ENCODE measurements at places on chromosomes 1 and 21.
A peak's percentile ranks its signal among the peaks of the same experiment; 100 is the strongest.

DNA sequence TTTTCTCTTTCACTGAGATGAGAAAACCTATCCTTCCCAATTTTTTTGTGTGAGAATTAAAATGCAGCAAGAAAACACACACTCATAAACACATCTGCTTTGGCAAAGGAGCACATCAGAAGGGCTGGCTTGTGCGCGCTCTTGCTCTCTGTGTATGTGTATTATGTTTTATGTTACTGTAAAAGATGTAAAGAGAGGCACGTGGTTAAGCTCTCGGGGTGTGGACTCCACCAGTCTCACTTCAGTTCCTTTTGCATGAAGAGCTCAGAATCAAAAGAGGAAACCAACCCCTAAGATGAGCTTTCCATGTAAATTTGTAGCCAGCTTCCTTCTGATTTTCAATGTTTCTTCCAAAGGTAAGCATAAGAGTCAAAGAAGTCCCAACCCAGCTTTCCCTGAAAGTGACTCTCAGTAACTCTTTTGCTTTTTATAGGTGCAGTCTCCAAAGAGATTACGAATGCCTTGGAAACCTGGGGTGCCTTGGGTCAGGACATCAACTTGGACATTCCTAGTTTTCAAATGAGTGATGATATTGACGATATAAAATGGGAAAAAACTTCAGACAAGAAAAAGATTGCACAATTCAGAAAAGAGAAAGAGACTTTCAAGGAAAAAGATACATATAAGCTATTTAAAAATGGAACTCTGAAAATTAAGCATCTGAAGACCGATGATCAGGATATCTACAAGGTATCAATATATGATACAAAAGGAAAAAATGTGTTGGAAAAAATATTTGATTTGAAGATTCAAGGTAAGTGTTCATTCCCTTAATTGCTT is at the start of gene CD2:
Gene CD2, plus strand, starts transcription at position 233 of the 780 bp plus-strand sequence. Its CDS starts 63 bp downstream, at position 296.
- no peak for DNase-seq

DNA sequence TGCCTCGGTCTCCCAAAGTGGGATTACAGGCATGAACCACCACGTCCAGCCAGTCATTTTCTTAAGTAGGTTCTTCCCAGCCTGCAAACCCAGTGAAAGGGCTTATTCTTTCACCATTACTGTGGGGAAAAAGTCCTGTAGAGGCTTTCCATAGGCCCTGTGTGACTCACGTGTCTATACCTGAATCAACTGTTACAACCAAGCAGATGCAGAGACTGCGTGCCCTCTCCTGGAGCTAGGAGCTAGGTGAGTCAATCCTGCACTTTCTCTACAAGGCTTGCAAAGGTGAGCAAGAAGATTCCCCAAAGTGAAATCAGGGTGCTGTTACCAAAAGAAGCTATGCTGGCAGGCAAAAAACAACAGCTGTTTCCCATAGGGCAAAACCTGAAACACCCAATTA is 13.8 kb upstream of the MPZL1 start:
- DNase-seq, result no peak

GRCh38 chr21:34148419-34148804 is 75.0 kb downstream of the MRPS6 start:
- no peak for DNase-seq

DNA sequence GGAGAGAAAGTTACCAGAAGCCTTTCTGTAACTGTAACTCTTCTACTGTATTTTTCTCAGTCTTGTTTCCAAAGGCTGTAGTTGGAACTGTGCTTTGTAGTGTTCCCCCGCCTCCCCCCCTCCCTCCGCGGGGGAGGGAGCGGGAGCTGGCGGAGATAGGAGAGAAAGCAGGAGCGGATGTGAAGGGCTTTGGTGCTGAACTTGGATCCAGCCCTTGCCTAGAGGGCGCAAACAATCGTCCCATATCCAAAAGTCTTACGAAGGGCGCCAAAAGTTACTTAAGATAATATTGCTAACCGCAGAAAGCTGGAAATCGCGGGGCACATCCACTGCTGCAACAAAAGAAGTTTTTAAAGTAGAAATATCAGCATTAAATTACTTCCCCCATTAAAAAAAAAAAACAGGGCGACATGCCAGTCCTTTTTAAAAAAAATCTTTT is 2.4 kb upstream of the NFIA start:
- DNase-seq, result peak; percentile 51

- DNase-seq, result no peak
These were observed 108.1 kb downstream of the CAMTA1 start for GRCh38 chr1:6893388-6893787.

- DNase-seq, result no peak
These were observed 14.4 kb downstream of the TMPRSS3 start for GRCh38 chr21:42381347-42381984.

GRCh38 chr1:15851210-15852035 is 3.9 kb downstream of the SPEN start:
- peak; percentile 7 for DNase-seq

GRCh38 chr21:25862596-25862995 is 127.8 kb downstream of the GABPA start:
- DNase-seq, result no peak

GRCh38 chr1:82783044-82783443 is 982.3 kb downstream of the ADGRL2 start:
- no peak for DNase-seq

- DNase-seq, result no peak
These were observed 33.4 kb downstream of the VTCN1 start for GRCh38 chr1:117177376-117177775.

- no peak for DNase-seq
These were observed 74.5 kb downstream of the MRPL37 start for GRCh38 chr1:54274448-54274847.

GRCh38 chr1:89833183-89834082 is 12.6 kb downstream of the LRRC8D start:
- no peak for DNase-seq

- no peak for DNase-seq
These were observed 805 bp downstream of the NRIP1 start for GRCh38 chr21:15063814-15064575.

DNA sequence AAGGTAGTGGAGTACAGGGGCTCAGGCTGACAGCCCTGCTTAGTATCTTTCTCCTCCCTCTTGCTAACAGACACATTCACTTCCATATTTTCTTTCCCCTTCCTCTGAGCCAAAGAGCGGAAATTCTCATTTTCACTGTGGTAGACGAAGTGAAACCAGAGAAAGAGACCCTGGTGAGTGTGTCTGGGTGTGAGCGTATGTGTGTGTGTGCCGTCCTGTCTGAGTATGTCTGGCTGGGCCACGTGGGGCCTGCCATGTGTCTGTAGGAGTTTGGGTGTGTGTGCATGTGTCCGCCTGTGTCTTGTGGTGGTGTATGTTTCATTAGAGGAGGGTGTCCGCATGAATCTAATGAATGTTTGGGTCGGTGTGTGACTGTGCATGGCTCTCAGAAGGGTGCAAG is 1.7 kb downstream of the COL8A2 start:
- no peak for DNase-seq

DNA sequence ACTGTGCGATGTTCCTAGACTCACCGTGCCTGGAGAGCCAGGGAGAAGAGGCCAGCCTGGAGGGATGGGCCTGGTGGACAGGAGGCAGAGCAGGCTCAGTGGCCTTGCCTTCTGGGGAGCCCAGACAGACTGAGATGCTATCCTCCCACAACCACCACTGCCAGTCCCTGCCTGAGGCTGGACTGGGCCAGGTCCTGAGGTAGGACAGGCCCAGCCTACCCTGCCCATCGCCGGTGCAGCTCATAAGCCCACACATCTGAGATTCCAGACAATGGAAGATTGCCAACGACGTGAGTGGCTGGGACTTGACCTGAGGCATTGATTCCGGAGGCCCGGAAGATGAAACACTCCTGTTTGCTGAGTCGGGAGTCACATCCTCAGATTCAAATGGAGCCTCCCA is 5.8 kb downstream of the CLEC20A start:
- DNase-seq, result no peak

DNA sequence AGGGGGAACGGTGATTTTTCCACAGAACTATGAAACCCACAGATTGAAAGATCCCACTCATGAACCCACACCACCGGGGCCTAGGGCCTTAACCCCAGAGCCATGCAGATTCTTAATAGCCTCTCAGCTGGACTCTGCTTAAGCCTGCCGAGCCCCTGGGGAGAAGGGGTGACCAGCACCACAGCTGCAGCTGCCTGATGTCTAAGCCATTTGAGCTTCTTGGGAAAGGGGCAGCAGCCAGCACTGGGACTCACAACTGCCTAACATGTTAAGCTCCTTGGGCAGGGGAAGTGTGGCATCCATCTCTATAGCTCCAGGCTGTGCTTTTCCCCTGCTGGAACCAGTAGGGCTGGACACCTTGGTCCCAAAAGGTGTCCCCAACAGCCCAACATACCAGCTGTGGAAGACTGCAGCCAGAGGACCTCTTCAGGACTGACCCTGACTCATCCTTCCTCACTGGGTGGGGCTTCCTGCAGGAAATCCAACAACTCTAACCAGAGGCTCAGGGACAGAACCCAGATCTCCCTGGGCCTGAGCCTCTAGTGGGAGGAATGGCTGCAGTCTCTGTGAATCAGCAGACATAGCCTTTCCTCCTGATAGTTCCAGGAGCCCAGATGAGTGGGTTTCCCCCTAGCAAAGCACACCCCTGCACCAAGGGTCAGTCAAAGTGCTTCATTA is 34.6 kb upstream of the FMO3 start:
- DNase-seq, result no peak

- DNase-seq, result no peak
These were observed 13.7 kb upstream of the ACTRT2 start for GRCh38 chr1:3007298-3008147.

DNA sequence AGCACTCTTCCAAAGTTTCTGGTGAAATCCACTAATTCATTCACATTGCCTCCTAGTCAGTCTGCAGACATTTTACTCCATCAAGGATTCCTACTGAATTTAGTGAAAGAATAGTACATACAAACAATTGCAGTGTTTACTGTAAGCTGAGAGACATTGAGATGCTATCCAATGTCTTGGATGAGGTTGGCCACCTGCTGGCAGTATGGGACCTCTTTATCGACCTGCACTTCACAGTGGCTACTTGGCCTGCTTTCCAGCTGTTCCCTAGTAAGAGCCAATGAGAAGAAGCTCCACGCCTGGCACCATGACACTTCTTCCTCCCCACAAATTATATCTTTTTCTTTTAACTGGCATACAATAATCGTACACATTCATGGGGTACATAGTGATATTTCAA is 51.5 kb upstream of the LRIF1 start:
- no peak for DNase-seq

DNA sequence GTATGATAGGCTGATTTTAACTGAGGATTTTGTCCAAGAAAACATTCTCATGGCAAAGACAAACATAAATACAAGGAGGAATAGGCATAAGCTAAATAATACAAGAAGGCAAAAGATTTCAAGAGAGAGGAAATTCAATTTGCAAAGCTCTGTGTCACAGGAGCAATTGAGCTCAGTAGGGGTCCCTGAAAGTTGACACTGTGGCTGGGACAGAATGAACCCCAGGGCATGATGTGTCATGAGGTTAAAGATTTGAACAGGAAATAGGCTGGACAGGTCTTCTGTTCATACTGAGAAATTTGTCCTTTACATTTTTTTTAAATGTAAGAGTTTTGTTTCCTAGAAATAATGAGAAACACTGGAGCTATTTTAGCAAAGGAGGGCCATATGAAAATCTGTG is 555.4 kb upstream of the NEGR1 start:
- DNase-seq, result no peak

- peak; percentile 100 for DNase-seq
These were observed 27.9 kb downstream of the OVAAL start for GRCh38 chr1:180586671-180587155.

DNA sequence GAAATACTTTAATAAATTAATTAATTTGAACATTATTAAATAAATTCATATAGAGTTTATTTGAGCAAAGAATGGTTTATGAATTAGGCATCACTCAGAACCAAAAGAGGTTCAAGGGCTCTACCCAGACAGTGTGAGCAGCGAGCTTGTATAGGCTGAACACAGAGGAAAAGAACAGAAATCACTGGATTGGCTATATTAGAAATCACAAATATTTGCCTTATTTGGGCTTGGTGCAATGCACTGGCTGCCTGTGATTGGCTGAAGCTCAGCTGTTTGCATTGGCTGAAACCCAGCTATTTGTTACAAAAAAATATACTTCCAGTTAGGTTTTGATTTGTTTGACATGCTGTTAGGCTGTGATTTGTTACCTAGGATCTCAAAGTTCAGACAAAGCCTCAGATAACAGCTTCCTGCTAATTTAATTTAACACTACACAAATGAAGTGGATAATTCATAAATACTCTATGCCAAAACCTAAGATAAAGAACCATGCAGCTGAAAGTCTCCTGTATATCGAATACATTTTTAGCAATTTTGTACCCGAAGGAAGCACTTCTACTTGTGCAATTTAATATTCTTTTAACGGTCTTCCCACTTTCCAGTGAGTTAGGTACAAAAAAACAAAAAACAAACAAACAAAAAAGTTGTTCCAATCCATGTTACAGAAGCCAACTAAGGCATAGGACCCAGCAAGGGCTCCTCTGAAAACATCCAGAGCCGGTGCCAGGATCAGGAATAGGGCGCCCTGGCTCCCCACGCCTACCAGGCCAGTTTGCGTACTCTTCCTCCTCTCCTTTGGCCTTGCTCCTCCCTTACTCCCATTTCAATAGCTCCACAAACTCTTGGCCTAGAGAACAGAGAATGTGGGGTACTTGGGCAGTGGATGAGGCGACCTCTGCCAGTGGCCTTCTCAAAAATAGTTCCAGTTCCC is 179.1 kb downstream of the DUSP10 start:
- no peak for DNase-seq

- no peak for DNase-seq
These were observed 24.0 kb upstream of the CCDC181 start for GRCh38 chr1:169451218-169451824.

DNA sequence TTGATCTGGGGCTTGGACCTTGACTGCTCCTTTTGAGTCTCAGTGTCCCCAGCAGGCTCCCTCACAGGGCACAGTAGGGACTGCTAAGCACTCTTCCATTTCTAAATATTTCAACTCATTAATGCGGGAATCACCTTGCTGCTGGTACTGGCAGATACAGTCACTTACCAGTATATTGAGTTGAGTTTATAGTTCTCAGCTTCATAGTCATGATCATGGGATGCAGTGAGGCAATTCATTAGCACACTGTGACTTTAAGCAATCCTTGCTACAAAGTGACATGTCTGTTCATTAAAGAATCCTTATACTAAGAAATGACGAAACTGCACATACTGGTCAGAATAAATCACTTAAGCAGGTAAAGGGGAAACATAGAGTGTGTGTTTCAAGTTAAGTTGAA is 240.8 kb downstream of the SPATA17 start:
- DNase-seq, result no peak

DNA sequence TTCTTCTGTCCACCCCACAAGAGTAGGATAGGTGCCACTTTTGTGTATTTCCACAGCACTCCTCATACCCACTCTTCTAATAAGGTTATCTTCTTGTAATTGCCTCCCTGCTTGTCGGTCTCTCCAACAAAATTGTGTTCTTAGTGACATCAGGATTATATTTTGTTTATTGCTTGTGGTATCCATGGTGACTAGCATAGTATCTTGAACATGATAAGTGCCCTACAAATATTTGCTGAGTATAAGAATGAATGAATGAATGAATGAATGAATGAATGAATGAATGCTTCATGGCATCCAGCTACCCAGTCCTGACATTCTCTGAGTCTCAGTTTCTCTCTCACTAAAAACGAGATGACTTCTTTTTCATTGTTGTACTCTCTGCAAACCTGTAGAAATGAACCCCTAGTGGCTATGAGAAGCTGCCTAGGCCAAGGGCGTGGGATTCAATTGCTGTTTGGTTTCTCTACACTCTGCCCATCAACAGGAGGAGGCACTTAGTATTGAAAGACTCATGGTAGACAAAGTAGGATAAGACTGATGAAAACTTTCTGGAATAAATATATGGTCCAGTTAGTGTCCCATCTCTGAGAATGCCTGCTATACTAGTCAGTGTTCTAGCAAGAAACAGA is 121.0 kb downstream of the TMEM53 start:
- no peak for DNase-seq

- no peak for DNase-seq
These were observed 19.7 kb upstream of the S1PR1 start for GRCh38 chr1:101217148-101217547.

All from DMS79 (cell line).